Stimulated activated CD4-positive, alpha-beta T cell treated with anti-CD3 and anti-CD28 coated beads, Interleukin-12 subunit alpha, Interleukin-12 subunit beta, amount 100 ng/mL, for 48 hours (primary cell): ENCODE measurements at places on chromosomes 6 and 20.

- no peak for DNase-seq
Observed at GRCh38 chr6:88013554-88013953, 34.1 kb upstream of the SPACA1 start.

DNA sequence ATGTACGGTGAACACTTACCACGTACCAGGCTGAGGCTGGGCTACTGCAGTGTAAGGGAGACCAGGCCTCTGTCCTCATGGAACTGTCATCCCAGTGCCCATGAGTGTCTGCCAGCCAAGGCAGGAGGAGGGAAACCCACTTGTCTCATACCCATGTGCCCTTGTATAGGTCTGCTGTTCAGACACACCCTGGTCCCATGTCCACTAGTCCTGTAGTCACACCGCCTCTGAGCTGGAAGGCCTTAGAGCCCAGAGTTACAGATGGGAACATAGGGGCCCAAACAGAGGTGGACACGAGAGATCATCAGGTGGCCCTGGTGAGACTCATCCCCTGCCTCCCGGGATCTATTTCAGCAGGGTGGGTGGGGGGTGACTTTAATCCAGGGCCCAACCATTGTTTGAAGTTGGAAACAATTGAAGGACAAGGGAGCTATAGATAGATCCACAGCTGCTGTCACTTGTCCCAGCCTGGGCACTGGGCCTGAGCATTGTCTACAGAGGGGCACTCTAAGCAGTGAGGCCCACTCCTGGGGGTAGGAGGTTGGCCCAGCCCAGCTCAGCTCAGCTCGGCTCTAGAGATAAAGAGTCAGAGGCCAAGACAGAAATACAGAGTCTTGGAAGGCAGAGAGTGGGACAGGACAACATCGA, 14.6 kb downstream of the MYH7B start:
- DNase-seq = no peak

DNA sequence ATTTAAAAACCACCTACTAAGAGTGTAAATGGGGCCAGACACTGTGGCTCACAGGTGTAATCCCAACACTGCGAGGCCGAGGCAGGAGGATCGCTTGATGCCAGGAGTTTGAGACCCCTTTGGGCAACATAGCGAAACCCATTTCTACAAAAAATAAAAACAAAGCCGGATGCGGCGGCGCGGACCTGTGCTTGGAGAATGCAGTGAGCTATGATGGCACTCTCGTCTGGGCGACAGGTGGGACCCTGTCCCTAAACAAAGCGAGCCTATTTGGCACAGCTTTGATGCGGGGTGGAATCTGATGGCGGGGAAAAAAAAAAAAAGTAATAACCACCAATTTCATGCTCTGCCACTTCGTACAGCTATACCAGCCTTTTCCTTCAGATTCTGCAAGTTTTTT, 1.1 kb downstream of the TCP1 start:
- DNase-seq = no peak

GRCh38 chr6:170434117-170434820, 118.8 kb downstream of the PSMB1 start:
- no peak for DNase-seq

GRCh38 chr20:45972500-45973183, 639 bp upstream of the ZNF335 start:
- no peak for DNase-seq

GRCh38 chr6:5139828-5140771, 55.0 kb downstream of the PPP1R3G start:
- no peak for DNase-seq

- DNase-seq = no peak
Observed at GRCh38 chr6:38755874-38756273, 40.8 kb downstream of the DNAH8 start.

DNA sequence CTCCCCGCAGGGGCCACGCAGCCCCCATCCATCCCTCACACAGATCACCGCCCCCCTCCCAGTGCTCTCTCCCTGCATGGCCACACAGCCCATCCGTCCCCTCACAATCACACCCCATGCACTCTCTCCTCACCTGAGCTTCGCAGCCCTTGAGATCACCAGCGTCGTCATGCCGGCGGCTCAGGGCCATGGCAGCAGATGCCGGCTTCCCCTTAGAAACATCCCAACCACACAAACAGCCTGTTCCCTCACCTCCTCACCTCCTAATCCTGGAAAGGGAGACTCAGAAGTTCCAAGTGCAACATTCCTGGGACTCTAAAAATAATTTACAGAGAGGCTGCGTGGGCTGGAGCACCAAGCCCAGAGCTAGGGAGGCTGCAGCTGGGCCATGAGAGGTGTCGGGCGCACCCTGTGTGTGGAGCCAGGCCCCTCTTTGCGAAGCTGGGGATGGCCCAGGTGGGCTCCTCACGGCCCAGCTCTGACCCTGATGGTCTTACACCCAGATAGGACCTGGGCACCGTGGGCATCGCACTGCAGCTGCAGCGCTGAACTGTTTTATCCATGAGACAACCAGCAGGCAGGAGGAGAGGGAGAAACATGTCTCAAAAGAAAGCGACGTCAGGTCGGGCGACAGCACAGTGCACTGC, 125.3 kb downstream of the DLL1 start:
- no peak for DNase-seq
